ENCODE measurements at places on chromosomes 11 and 22.

- DNase-seq: no peak
Observed at GRCh38 chr22:47006433-47006832, 244.0 kb downstream of the TBC1D22A start.

- DNase-seq: peak; percentile 55
Observed at GRCh38 chr11:85821636-85822035, 10.7 kb upstream of the SYTL2 start.

- no peak for DNase-seq
Observed at GRCh38 chr22:22591348-22592299, 32.6 kb upstream of the PRAME start.

DNA sequence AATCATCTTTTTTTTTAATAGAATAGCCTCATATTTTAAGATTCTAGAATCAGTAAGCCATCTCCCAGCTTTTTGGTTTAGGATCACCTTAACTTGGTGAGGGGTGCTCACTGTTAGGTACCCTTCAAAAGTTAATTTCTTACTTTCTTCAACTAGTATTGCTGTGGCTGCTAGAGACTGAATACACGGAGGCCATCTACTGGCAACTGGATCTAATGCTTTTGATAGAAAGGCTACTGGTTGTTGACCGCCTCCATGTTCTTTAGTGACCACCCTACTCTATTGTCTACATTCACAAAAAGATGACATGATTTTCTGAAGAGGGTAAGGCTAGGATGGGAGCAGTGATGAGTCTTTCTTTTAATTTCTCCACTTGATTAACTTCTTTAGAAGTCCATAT lies 16.7 kb upstream of the ALDH3B2 start:
- no peak for DNase-seq

DNA sequence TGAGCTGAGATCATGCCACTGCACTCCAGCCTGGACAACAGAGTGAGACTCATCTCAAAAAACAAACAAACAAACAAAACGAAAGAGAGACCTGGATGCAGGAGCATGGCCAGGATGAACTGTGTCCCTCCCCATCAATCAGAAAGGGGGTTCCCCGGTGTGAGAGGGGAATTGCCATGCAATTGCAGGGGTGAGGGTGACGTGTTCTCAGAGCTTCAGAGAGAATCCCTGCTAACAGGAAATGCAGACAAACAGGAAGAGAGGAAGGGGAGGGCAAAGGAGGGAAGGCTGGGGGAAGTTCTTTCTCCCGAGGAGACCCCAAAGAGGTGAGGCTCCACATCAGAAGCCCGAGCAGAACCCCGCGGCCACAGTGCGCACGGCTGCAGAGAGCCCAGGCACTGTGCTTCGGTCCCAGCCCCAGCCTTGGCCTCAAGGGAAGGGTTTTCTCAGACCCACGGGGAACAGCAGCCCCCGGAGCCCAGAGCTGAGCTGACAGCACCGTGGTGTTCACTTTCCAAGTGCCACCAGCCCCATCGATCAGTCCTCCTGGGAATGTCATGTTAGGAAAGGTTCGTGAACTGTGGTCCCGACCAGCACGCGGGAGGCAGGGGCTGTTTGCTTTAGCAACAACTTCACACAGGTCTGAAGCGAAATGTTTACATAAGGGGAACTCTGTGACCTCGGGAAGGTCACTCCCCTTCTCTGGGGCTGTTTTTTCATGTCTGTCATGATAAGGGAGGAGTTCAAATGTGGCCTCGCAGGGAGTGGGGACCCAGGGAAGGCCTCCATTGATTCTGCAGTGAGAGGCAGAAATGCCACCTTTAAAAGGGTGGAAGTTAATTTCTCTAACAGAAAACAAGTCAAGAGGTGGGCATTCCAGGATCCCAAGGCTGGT lies 108.0 kb upstream of the ANO1 start:
- DNase-seq: no peak

DNA sequence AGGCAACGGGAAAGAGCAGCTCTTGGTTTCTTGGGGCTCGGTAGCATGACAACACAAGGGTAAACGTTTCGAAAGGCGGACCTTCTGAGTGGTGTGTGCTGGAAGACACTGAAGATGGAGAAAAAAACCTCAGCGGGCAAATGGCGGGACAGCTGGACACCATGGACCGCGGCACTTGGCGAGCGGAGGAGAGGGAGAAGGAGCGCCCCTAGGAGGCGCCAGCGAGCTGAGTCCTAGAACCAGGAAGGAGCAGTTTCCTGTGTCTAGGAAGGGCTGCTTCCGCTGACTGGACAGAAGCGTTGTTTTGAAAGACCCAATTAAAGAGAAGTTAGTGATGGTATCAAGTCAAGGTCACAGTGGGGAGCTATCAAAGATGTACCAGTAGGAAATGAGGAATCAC lies 44.0 kb upstream of the OPCML start:
- DNase-seq: no peak

GRCh38 chr11:70112017-70112434 lies 33.9 kb downstream of the ANO1 start:
- no peak for DNase-seq

GRCh38 chr11:64251016-64251752 lies at the start of gene PLCB3:
Gene PLCB3 (plus strand): TSS chr11:64251530. CDS start chr11:64251650, 120 bp downstream.
- peak; percentile 54 for DNase-seq

GRCh38 chr11:95341221-95341620 lies 110.2 kb upstream of the SESN3 start:
- DNase-seq: no peak

DNA sequence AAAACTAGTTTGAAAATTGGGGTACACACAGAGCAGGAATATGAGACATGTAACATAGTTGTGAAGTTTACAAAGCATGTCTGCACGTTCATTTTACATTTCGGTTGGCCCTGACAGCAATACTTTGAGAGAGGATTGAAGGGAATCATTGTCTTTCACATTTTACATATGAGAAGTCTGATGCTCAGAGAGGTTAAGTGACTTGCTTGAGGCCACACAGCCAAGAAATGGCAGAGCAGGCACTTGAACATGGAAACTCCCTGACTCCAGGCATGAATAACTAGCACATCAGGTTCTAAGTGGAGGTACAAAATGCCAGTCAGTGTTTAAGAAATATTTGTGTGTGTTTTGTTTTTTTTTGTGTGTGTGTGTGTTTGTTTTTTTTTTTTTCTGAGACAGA lies 53.6 kb downstream of the APOL3 start:
- DNase-seq: no peak

DNA sequence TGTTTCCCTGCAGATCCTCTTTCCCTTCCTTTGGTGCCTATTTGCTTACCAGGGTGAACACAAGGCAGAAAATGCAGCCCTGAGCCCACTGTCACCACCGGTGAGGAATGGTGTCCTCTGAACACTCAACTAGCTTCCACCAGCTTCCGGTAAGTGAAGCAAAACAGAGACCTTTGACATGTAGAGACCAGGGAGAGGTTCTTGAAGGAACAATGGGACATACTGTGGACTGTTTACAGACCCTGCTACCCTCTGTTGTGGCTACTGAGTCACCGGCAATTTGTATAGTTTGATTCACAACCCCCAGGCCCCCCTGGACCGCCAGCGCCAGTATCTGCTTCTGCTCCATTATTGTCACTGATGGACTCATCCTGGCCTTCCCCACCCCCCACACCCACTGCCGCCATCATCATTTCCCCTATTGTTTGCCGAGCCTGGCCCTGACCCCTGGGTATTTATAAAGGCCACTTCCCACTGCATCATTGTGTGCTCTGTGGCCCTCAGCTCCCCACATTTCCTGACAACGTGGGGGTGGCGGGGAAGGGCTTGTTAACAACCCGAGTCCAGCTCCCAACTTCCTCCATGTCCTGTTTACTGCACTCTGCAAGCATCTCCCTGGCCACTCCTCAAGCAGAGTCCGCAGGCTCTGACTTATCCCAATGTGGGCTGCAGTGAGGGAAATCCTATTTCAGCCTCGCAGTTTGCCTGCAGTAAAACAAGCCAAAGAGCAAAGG lies 252.9 kb downstream of the ETS1 start:
- no peak for DNase-seq

GRCh38 chr11:113979431-113979830 lies 4.5 kb downstream of the HTR3A start:
- no peak for DNase-seq

Data from fibroblast of skin of right biceps (primary cell).